ENCODE measurements at places on chromosomes 7 and 10. TPM values are rescaled to one million over a fixed set of nuclear protein-coding genes. Genes with fewer than 3 reads are reported as not detected.

The SLC16A9 gene
- 0.12 TPM for total RNA-seq

The KCNIP2 gene
- 3.5 TPM for total RNA-seq

The LIPK gene
- not detected for total RNA-seq

DNA sequence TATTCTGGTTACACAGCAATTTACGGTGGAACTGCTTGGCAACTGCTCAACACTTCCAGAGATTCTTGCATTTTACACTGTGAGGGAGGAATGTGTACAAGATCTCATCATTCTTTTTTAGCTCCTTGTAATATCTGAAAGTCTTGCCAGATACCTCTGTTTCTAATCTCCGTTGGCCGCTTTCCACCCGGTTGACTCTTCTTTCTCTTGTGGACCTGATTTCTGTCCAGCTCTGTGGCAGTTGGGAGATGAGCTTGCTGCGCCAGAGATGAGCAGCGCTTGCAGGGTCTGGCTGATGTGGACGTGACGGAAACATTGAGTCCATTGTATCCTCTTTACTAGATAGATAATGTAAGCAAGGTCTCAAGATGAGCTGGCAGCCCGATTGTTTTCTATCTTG lies 27.6 kb downstream of the SPAG6 start:
- DNase-seq = no peak

DNA sequence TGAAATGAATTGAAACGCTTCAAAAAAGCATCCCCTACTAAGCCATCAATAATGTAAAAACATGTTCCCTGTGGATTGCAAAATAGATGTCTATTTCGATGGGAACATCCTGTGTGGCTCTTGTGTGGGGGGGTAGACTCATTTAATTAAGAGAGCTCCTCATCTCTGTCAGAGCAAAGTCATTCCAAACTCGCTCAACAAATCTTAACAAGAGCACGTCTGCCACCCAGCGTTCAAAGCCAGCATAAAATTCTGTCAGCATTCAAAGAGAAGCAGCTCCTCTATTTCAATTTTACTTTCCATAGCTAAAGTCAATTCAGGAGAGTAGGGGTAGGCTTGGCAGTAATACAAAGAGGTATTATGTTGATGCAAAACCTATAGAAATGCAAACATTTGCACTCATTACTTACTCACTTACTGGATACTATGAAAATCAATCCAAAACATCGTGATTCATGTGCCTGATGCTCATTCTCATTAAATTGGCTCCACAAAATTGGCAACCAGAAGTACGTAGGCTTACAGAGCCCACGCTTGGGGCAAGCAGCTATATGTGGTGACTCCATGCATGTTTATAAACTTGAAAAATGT lies 114.9 kb downstream of the IPMK start:
- DNase-seq = peak; percentile 49

DNA sequence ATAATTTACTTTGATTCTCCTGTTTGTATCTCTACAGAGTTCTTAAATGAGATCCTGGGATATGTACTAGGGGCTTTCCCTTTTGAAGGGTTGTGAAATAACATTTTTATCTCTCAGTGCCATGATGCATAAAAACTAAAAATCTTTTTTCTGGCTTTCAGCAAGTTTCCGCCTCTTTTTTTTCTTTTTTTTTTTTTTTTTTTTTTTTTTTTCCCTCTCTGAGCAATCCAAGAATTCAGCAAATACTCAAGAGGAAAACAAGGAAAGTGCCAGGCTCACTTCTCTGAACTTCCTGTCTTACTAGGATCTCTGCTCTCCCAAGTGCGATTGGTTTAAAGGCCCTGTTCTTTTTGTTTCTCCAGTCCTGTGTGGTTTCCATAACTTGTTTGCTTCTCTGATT lies 79.9 kb downstream of the HYCC1 start:
- no peak for DNase-seq

DNA sequence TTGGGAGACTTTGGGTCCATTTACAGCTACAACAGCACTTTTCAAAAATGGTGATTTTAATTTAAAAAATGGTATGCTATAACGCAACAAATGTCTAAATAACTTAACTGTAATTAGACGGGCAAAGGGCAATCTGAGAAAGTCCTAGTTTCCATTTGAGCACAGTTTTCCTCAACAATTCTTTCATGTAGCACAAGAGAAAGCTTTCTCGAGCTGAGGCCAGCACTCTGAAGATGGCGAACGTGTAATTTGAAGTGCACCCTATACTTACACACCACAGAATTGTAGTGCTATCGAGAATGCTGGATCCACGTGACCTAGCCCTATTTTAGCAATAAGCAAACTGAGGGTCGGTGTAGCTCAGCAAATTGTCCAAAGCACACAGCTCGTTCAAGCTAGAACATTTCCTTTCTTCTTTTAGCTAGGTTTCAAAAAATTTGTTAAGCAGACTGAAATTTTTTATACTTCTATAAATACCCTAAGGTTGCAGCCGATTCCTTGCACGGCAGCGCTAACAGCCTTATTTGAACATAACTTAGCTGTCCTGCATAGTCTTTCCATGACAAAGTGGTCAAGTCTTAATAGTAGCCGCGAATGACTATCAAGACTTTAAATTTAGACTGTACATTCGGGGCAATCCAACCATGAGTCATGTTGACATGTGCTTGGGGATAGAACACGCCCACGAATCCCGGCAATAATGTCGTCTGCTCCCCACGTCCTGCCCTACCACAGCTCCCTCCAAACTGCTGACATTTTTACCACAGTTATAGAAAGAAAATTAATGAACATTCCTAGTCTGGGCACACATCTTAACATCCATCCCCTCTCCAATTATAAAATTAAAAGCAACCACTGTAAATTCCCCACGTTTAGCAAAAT lies 10.0 kb downstream of the KLF6 start:
- no peak for DNase-seq

DNA sequence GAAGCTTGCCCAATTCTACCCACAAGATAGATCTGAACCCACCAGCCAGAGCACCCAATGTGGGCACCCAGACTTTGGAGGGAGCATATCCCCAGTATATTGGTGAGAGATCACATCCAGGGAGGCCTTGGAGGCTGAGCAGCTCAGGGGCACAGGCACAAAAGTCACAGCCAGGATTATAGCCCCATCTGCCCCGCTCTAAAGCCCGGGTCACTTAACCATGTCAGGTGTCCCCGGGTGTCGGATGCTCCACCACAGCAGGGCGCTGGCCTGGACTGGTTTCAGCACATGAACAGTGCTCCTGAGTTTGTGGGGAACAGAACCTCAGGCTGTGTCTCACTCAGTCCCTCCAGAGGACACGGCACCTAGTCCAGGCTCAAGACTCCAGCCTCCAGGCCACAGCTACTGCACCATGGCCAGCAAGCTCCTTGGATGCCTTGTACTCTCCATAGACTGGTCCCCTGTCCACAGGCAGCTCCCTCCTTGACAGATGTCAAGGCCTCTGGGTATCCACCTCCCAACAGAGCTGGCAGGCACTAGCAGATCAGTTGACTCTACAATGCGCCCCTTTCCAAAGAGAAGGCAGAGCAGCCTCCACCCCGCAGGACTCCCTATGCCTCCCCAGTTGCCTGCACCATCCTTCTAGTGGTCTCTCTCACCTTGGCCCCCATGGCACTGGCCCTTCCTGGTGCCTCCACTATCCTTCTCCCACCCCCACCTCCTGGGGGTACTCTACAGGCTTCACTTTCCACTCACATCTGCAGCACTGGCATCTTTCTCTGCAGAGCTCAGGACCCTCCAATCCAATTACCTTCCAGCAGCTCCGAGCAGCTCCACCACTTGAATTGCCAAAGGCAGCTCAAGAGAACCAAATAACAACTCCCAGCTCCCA lies 306.0 kb downstream of the GRID1 start:
- DNase-seq = no peak

DNA sequence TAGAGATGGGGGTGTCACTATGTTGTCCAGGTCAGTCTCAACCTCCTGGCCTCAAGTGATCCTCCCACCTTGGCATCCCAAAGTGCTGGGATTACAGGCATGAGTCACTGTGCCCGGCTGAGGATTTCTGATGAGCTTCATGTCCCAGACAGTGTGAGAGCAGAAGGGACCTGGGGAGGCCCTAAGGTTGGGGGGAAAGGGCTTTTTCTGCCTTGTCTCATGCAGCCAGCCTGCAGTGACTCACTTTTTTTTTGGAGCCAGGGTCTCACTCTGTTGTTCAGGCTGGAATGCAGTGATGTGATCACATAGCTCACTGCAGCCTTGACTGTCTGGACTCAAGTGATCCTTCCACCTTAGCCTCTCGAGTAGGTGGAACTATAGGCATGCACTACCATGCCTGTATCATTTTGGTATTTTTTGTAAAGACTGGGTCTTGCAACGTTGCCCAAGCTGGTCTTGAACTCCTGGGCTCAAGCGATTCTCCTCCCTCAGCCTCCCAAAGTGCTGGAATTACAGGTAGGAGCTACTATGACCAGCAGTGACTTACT lies 14.6 kb downstream of the COL26A1 start:
- DNase-seq = no peak

DNA sequence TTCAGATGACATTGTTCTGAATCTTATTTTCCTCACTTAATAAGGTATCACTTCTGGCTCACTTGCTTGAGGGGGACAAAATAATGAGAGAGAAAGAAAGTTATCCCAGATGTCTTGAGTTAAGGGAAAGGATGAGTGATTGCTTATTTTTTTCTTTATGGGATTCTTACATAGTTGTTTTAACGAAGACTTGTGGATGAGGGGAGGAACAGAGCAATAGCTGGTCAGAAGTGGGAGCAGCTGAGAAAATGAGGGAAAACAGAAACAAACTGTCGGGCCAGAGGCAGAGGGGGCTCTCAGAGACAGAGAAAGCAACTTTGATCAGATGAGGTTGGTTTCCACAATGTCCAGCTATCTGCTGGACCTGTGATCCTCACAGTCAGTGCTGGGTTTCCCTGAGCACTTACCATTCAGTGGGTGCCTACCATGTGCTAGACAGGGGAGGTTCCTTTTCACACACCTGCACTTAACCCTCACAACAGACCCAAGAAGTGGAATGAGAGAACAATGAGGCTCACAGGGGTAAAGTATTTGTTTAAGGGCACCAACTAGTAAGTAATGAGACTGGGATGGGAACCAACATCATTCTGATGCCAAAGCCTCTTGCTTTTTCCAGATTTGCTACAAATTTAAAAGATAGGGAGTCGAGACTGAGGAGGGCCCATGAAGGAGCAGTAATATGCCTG lies 64.2 kb downstream of the BICC1 start:
- no peak for DNase-seq

DNA sequence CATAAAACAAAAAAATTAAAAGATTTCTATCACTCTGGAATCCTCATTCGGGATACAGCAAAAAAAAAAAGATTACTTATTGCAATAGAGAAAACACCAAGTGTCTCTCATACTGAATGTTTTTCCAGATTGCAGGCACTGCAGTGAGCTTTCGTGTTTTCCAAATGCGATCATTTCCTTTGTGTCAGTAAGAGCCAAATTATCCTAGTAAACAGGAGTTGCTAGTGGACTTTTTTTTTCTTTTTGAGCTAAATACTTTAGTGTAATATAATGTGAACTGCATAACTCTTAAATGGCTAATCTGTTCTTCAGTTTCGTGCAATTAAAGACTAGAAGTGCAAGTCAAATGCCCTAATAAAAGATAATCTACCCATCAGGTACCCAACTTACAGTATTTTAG lies 44.4 kb upstream of the TOMM7 start:
- DNase-seq = no peak

GRCh38 chr10:116840389-116841075 lies 8.8 kb upstream of the ENO4 start:
- no peak for DNase-seq

DNA sequence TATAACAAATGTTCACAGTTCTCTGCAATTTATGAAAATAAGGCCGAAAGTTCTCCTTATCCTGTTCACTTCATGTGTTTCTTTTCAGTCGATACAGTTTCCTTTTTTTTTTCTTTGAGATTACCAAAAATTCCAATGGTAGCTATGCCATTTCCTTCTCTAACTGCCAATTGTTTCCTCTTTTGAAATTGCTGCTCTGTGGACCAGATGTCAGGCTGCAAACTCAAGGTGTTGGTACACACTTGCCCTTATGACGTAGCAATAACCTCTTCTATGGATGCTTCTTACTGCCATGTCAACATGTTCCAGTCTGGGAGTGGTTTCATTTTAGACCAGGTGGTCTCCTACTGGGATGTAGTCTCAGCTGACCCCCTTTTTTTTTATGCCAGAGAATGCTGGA lies 52.9 kb downstream of the CASD1 start:
- DNase-seq = no peak

DNA sequence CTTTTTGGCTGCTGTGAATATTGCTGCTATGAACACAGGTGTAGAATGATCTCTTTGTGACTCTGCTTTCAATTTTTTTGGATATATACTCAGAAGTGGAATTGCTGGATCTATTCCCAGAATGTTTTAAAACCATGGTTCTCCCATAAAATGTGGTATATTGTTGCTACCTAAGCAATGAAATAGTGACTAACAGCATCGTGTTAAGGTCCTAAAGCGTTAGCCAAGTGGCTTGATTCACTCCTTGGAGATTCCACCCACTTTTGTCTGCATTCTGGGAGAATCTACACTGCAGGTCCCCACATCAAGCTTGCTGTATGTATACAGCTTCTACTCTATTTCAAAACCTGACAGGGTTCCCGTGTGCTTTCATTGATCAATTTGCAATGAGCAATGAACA lies 105.6 kb downstream of the CDK6 start:
- no peak for DNase-seq

DNA sequence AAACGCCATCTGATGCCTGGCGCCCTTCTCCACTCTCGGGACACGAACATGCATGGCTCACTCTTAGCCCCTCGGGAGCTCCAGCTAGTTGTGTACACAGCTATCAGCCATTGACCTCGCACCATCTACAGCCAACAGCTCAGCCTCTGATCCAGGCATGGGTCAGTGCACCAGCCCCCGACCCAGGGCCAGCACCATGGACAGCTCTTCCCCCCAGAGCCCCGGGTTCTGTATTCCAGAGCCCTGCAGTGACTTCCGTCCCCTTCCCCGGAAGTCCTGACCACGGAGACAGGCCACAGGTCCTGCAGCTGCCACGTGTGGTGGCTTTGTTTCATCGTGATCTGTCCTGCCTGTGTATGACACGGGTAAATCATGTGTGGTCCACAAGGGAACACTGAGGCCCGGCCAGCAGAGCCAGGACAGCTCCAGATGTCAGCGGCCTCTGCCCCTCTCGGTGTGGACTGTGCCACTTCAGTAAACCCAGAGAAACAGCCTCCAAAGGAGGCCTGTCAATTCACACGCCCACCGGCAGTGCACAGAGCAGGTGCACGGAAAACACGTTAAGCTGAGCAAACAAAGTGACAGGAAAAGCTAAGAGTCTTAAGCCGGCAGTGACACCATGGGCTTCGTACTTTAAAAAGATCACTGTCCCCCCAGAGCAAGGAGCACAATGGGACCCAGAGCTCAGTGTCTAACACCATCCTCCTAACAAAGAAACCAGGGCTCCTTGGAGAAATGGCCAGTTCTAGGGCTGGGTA lies 13.0 kb downstream of the STK32C start:
- DNase-seq = no peak

GRCh38 chr7:13532028-13532753 lies 457.3 kb downstream of the ETV1 start:
- DNase-seq = no peak
